ENCODE measurements at places on chromosomes 1 and 21.

GRCh38 chr1:70314706-70315304 lies 39.7 kb downstream of the ANKRD13C start:
- no peak for DNase-seq

GRCh38 chr1:31760471-31761470 lies 3.4 kb downstream of the ADGRB2 start:
- peak; percentile 87 for DNase-seq

DNA sequence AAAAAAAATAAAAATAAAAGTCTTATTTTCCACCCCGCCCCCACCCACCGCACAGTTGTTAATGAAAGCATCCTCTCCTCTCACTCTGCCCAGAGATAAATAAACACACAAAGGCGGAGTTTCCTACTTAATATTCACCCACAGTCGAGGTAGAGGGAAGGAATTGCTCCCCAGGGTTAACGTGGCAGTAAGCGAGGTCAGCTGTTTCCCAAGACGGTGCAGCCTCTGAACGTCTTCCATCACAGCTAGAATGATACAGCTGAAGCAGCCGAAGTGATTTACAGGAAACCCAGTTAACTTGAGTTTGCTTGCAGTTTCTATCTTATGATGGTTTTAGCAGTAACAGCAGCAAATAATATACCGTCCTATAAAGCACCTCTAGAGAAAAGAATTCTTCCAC lies 283.9 kb downstream of the PBX1 start:
- DNase-seq = no peak

- DNase-seq = peak; percentile 68
Observed at GRCh38 chr1:47894410-47895278, 102.5 kb downstream of the TRABD2B start.

GRCh38 chr1:192443616-192444015 lies 126.8 kb downstream of the RGS21 start:
- no peak for DNase-seq

GRCh38 chr1:18529714-18530113 lies 49.0 kb downstream of the KLHDC7A start:
- no peak for DNase-seq

- no peak for DNase-seq
Observed at GRCh38 chr1:244830639-244831038, 4.8 kb upstream of the COX20 start.

DNA sequence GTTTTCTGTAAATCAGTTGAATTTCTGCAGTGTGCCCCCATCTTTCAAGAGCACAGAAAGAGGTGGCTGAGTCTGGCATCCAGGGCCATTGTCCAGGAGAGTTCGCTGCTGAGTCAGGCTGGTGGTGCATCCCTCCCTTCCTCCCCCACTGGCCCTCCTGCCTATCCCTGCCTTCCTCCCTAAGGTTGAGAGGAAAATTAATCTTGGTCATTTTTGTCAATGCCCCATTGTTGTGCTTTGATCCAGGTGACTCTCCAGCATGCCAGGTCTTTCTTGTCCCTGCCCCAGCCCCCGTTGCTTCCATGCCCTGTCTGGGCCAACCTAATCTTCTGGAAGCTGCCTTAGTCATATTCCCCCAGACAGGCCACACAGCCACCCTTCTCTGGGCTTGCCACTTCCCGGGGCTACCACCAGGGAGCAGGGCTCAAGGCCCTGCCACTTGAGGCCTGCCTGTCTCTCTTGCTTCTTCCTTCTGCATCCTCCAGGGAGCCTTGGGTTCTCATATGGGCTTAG lies 26.6 kb downstream of the PROK1 start:
- DNase-seq = no peak

DNA sequence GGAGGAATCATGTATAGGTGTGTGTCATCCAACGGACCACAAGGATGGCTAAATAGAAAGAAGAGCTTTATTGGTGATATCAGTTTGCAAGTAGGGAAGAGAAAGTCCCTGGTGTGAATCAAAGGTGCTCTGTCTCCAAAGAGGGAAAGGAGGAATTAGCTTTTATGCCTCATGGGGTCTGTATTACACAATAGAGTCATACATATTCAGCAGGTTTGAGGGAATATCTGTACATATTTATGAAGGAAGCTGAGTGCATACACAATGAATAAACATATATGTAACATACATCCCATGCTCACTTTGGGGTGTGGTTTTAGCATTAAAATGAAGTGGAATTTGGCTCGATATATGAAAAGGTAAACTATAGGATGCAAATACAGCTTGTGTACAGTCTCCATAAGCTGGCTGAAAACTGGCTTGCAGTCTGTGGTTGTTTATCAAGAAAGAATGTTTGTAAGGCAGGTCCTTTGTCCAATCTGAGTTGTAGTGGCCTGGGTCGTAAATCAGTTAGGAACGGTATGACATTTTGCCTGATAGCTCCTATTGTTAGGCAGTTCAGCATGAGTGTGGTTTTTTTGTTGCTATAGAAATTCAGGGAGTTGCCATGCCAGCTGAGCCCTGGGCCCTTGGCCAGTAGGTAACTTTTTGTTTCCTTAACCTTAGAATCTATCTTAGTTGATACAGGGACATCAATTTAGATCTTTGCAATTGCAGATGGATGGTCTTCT lies 198.0 kb upstream of the ZP4 start:
- no peak for DNase-seq

GRCh38 chr1:14347776-14348175 lies 250.7 kb upstream of the KAZN start:
- DNase-seq = no peak

- no peak for DNase-seq
Observed at GRCh38 chr1:212752934-212753497, 38.6 kb downstream of the NSL1 start.

DNA sequence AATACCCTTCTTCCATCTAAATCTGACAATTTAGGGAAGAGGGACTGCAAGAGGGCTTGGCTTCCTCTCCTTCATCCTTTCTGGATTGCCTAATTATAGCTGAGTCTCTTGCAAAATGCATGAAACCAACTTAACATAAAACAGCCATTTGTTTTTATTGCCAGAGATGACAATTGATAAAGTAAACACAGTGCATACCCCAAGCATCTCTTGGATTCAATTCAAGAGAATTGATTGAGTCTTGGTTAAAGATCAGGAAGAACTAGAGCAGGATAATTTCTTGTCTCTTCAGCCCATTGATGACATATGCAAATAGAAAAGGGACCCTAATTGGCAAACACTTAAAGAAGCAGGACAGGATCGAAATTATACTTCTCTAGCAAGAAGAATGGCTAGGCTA lies 617.1 kb upstream of the PTBP2 start:
- no peak for DNase-seq

DNA sequence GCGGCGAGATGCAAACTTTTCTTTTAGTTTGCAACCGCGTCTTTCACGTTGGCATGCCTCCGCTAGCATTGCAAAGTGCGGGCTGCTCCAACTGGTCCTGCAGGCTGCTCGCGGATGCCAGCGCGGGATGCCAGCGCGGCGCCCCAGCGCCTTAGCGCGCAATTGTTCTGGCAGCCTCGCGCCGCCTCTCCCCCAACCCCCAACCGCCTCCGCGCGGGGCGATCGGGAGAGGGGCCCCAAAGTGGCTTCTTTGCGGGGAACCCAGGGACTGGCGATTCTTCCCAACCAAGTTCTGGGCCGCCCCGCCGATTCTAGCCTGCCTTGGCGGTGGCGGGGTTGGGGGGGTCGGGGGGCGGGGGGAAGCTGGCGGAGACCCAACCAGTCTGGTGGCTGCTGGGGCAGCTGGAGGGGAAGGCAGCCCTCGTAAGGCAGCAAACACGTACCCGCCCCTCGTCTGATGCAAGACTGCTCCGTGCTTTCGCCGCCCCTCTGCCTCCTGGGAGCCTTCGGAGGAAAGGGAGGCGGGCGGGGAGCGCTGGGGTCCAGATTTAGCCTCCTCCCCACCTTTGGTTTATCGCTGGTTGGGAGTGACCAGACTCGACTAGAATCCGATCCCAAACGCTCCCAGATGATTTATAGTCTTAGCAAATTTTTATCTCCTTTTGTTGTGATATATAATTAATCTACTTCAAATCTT lies 756 bp downstream of the PHGDH start:
- peak; percentile 74 for DNase-seq

DNA sequence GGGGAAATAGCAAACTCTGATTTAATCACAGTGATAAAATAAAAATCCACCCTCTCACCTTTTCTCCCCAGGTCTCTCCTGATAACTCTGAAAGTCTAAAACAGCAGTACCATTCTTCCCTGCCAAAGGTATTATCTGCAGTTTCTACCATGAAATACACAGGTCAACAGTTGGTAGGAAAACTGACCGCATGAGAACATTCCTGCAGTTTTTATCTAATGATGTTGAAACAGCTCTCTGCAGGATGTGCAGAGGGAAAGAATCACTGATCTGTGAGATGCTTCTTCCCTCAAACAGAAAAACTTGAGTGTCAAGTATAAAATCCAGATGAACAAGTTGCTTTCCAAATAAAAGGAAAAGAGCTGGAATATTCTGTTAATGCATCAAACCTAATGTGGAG lies 39.1 kb downstream of the KCNJ6 start:
- DNase-seq = no peak

GRCh38 chr1:66374148-66374547 lies 159.8 kb upstream of the SGIP1 start:
- no peak for DNase-seq

DNA sequence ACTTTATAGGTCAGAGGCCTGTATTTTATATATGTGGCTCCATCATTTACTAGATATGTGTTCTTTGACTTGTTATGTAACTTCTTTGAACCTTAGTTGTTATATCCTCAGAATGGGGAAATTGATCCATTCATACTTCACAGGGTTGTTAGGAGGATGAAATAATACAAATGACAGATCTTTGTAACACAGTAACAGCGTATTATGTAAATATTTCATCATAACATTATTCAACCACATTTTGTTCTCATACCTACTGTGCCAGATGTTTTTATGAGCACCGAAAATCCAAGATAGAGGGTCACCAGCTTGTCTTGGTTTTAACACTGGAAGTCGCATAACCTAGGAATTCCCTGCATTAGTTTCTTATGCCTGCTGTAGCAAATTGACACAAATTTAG lies 3.3 kb downstream of the SUCO start:
- DNase-seq = no peak

- no peak for DNase-seq
Observed at GRCh38 chr1:3350506-3351261, 103.8 kb upstream of the ARHGEF16 start.

GRCh38 chr1:23581219-23581618 lies 21.9 kb upstream of the ID3 start:
- DNase-seq = peak; percentile 97

DNA sequence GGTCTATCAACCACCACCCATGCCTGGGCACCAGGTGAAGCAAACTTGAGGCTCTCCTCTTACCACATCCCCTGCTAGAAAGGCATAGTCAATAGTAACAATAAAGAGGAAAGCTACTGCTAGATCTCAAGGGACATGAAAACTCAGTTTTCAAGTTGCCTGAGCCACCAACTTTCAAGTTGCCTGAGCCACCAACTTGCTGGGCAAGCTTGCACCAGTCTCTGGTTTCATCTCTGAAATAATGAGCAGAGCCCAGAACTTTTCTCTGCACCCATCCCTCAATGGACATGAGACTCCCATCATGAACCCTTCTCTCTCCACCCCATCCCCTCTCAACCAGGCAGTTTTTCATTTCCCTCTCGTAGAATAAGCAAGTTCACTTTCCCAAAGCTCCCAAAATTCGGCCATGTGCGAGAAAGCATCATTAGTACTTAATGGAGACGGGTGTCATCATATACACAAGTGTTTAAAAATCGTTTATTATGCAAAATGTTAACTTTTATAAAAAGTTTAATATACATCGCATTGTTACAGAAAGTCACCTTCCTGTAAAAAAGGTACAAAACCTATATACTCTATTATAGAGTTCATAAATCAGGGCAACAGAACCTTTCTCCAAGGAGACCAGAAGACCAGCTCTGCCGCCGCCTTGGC lies 1.7 kb downstream of the ID3 start:
- DNase-seq = no peak

GRCh38 chr1:109997867-109998229 lies 13.3 kb downstream of the AHCYL1 start:
- DNase-seq = no peak

DNA sequence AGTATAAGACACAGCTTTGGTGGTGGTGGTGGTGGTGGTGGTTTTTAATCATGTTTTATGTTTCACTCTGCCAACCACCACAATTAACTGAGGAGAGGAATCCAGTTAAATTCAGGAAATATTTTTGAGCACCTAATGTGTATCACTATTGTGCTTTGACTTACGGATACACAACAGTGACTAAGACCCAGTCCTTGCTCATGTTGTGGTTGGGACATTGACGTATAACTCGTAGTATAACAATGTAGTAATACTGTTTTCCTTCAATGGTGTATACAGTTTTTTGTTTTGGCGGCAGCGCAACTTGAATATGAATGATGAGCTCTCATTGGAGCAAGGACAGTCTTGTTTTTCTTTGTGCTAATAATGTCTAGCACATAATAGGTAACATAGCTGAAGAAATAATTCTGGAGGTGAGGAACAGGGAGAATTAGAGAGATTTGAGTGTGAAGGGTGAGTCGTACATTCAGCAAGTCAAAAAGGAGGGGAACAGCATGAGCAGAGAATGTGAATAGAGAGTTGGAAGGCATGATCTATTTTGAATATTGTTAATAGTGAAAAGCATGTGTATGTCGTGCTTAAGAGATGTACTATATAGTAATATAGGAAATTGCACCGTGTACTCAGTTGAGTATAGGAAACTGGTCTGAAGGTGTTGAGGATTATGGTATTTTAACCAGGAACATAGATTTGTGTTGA lies 5.5 kb downstream of the CACYBP start:
- DNase-seq = no peak

DNA sequence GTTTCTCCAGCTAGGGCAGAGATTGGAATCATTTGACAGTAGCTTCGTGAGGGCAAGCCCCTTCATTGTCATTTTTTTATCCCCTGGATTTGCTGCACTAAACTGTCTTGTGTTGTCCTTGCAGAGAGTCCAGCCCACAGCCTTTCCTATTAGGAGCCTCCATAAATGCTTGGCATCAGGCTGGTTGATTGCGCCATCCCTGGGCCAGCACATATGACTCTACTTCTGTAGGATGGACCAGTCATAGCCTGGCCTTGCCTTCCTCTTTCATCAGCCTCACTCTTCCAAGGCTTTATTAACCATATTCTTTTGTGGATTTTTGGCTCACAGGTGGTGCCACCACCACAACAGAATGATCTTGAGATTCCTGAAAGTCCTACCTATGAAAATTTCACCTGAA lies 31.4 kb downstream of the LY9 start:
- no peak for DNase-seq

- DNase-seq = peak; percentile 28
Observed at GRCh38 chr1:110123224-110123623, 11.0 kb downstream of the UBL4B start.

- DNase-seq = no peak
Observed at GRCh38 chr1:165917166-165917565, 89.8 kb downstream of the UCK2 start.

GRCh38 chr1:91557039-91557690 lies 56.5 kb downstream of the CDC7 start:
- DNase-seq = no peak

DNA sequence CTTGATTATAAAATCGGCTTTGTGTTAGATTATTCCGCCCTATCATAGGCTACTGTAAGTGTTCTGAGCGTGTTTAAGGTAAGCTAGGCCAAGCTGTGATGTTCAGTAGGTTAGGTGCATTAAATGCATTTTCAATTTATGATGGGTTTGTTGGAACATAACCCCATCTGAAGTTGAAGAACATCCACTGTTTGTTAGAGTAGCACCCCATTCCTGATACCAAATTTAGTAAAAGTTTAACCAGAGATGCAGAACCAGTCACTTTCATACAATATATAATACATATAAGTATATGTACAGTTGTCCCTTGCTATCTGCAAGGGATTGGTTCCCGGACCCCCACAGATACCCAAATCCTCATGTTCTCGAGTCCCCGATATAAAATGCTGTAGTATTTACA lies 16.1 kb downstream of the UBASH3A start:
- DNase-seq = no peak
